ENCODE measurements at places on chromosomes 4 and X.

GRCh38 chrX:36462142-36462541 lies 542.6 kb downstream of the CFAP47 start:
- no peak for DNase-seq

GRCh38 chrX:150352114-150352513 lies 11.0 kb upstream of the MAMLD1 start:
- no peak for DNase-seq

DNA sequence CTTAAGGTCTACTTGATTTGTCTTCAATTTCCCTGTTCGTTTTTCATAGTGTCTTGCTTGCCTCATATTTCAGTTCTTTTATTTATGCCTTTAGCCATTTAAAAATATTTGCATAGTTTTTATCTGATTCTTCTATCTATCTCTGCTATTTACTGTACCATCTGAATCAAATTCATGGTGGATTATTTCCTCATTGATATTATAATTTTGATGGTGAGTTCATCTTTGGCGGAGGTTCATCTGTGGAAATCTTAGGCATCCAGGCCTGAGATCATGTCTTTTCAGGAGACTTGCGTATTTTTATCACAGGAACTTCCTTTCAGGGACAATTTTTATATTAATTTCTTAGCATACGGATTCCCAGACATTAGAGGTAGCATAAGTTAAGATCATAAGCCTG lies 275.2 kb downstream of the STPG2 start:
- DNase-seq, result no peak

DNA sequence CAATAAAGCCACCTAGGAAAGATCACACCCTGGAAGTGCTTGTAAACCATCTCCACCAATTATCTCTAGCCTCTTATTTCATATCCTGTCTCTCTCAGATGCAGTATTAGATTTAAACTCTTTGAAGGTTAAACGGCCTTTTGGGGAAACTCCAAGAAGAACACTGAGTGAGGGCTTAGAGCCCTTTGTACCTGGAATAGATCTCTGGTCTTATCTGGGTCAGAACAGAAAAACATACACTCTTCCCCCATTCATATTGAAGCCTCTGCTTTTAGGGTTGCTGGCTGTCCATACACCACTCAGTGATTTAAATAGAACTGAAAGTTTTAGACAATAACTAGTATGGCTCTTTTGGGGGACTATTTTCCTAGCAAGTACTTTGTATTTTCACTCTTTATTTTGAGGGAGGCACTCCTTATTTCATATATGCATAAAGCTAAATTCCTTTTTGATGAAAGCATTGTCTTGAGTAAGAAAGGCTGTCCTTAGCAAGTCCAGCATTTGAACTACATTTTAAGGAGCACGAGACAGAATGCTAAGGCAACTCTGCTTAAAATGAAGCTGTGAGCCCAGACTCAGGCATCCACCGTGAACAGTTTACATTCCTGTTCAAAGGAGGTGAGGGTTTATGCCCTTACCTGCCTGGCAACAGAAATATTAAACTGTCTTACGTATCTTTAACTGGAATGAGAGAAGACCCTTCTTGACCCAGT lies 17.4 kb downstream of the YY2 start:
- DNase-seq, result no peak

- DNase-seq, result no peak
These were observed 239.5 kb downstream of the PRDM5 start for GRCh38 chr4:120682981-120683380.

DNA sequence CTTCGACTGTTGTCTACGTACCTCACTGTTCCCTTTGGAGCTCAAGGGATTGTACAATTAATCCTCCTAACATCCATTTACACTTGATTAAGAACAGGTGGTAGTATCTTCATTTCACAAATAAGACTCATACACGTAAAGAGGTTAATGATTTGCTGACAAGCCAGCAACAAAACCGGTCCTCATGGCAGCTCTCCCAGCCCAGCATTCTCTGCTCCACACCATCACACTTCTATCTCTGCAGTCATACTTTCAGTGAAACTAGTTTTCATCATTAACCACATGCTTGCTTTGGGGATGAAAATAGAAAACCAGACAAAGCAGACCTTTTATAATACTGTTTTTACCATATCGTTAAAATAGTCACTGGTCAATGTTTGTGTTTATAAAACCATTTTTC lies 28.7 kb upstream of the CASK start:
- no peak for DNase-seq

DNA sequence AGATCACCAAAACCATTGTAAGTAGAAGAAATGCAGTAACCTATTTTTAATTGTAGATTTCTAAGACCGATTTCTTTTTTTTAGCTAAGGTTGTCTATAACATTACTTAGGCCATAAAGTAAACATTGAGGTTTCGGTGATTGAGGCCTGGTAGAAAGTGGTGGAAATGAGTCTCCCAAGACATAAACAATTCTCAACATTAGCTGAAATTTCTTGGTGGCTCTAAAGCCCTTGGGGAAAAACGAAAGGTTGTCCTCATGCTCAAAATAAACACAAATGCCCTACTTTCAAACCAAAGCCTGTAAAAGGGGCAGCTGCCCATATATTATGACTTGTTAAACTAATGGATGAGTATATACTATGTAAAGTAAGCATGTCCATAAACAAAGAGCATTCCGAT lies 98.8 kb downstream of the SCFD2 start:
- DNase-seq, result no peak

- DNase-seq, result no peak
These were observed 188.3 kb upstream of the HCCS start for GRCh38 chrX:10922835-10923234.

DNA sequence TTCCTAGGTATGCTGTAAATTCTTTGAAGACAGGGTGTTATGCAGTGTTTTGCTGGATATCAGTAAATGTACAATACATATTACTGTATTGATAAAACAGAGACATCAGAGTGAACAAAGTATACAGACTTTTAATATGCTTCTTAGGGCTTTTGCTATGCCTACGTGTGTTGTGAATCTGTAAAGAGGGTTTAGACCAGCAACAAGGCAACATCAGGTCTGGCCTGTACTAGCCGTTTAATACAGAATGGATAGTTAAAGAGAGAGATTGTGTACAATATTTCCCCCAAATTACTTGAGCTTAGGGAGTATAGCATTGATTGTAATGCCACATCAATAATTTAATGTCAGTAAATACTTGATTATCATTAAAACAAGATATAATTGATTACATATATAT lies 75.2 kb downstream of the PAQR3 start:
- no peak for DNase-seq

- DNase-seq, result no peak
These were observed 5.4 kb downstream of the MEPE start for GRCh38 chr4:87838205-87838604.

- no peak for DNase-seq
These were observed 277.1 kb upstream of the PRKX start for GRCh38 chrX:3990569-3990968.

- peak; percentile 17 for DNase-seq
These were observed 4.3 kb upstream of the HAUS7 start for GRCh38 chrX:153474718-153475117.

- no peak for DNase-seq
These were observed 23.1 kb upstream of the LRAT start for GRCh38 chr4:154720618-154721267.

DNA sequence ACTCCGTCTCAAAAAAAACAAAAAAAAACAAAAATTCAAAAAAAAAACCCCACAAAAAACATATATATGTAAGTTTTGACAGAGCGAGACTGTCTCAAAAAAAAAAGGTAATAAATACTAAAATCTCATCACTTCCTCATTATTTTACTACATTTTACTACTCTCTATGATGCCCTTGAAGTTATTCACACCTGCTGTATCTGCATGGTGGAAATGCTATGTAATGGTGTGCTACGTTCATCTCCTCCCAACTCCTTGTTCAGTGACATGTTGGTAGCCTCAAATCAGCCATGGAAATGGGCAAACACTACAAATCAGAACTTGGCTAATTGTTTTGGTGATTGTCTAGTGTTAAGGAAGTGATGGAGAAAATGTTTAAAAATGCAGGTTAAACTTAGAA lies 11.8 kb downstream of the RPS4X start:
- no peak for DNase-seq

GRCh38 chr4:153798901-153799693 lies 10.2 kb upstream of the SFRP2 start:
- DNase-seq, result no peak

- no peak for DNase-seq
These were observed 10.5 kb downstream of the ARL13A start for GRCh38 chrX:100979881-100980607.

DNA sequence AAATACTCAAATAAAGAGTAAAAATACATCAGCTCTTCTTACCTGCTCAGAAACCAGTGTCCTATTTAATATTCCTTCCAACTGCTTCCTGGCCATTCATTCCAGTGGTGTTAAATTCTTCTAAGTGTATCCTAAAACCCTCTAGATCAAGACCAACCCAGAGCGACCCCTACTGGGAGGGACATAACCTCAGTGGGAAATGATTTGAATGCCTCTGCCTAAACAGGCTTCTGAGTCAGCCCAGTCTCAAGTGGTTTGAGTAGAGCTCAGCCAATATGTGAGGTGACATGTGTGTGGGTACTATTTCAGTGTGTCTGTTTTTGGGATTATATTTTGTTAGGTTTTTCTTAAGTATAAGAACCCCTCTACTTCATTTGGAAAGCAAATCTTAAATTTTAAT lies 133.6 kb upstream of the ARHGEF9 start:
- no peak for DNase-seq

GRCh38 chr4:39067451-39067850 lies 5.4 kb downstream of the KLHL5 start:
- DNase-seq, result no peak

- DNase-seq, result no peak
These were observed 11.3 kb downstream of the MAGEB6 start for GRCh38 chrX:26203561-26203960.

DNA sequence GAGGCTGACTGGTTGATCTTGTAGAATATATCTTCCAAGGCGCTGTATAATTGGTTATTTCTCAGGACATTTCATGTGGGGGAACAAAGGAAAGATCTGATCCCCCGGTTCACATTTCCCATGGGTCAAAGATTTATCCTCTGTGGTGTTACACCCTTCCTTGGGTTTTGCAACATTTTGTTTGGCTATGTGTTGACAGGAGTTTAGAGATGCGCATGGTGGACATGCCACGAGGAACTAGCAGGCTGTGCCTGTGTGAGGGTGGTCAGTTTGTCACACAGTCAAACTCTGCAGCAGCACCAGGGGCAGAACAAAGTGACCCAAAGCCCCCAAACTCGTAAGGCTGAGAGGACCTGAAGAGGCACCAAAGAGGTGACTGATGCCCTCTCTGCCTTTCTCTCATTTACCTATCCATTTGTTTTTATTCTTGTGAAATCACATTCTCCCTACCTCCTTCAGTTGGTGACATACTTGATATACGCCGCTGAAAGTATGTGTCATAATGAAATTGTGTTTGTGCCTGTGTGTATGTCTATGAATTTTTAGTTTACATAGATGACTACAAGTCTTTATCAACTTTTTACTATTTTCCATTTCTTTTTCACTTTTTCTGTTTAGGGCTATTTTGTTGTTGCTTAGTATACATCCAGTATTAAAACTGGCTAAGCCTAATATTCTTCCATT lies 164.7 kb downstream of the SPCS3 start:
- no peak for DNase-seq

DNA sequence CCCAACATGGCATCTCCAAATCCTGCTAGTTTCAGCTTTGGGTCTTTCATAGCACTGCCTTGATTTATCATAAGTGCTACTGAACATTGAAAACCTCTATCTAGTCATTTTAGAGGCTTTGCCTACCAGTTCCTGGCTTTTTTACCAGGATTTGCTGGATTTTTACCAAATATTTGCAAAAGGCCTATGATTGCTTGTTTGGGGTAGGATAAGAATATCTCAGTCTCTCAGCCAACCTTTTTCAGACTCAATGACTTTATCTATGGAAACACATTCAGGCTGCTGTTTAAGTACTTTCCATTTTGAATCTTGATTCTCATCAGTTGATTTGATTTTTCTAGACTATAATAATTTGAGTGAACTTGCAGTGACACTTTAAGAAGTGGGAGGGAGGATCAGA lies 80.1 kb downstream of the NPFFR2 start:
- DNase-seq, result no peak

- DNase-seq, result no peak
These were observed 336.3 kb upstream of the BMP3 start for GRCh38 chr4:80694171-80694570.

DNA sequence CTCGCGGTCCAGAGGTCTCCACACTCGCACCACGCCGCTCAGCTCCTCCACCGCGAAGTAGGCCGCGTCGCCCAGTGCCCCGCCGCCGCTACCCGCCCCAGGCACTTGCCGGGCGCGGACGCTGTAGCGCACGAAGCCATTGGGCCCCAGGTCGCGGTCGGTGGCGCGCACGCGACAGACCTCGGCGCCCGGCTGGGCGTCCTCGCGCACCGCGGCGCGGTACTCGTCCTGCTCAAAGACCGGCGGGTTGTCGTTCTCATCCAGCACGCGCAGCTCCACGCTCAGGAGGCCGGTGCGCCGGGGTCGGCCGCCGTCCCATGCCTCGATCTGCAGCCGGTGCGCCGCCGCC lies 1.4 kb downstream of the DCHS2 start:
- no peak for DNase-seq

- DNase-seq, result no peak
These were observed 204.7 kb downstream of the SPRY1 start for GRCh38 chr4:123600987-123601904.

GRCh38 chr4:78864405-78865024 lies 74.7 kb downstream of the PAQR3 start:
- no peak for DNase-seq

DNA sequence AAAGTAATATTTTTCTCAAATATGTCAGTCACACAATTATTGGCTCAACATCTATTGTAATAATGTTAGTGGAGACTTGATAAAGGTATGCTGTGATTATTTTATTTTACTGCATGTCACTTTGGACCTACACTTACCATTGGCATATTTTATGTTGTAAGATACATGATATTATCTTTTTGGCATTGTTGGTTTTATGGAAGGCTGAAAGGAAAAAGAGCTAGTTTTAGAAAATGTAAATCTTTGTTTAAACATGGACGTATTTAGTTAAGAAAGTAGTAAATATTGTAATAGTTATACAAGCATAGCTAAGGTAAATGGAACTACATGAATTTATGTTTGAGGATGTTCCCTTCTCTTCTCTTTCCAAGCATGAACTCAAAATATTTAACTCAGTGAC lies 1399.3 kb downstream of the STIM2 start:
- no peak for DNase-seq

DNA sequence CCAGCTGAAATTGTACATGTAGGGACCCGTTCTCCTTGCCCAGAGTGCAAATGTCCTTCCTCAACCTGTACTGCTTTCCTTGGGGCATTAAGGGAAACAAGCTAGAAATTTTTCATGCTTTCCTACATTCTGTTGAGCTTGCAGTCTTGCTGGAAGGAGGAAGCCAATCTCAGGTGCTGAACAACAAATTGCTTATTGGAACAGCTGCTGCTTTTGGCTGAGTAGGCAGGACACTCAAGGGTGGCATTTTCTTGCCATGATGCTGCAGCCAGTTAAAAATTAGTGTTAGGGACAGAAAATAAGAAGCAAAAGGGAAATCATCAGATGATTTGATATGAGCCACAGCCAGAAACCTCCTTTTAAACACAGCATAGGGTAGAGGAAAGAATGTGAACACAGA lies 223.7 kb downstream of the QDPR start:
- no peak for DNase-seq
